ENCODE measurements at places on chromosomes 1 and 21.

GRCh38 chr1:36622741-36623648 is 140.3 kb upstream of the CSF3R start:
- H3K4me3 ChIP-seq, result no peak overlapping the region
- no peaks in the 10 kb centered on the region for H3K4me1 ChIP-seq
- DNase-seq, result no peak
- no peaks in the 10 kb centered on the region for H3K27me3 ChIP-seq
- no peaks in the 10 kb centered on the region for H3K36me3 ChIP-seq

GRCh38 chr1:95223110-95223509 is 10.9 kb upstream of the RWDD3 start:
- H3K27me3 ChIP-seq, result no peaks in the 10 kb centered on the region
- no peak overlapping the region for H3K4me3 ChIP-seq
- no peaks in the 10 kb centered on the region for H3K4me1 ChIP-seq
- H3K27ac ChIP-seq, result no peak overlapping the region

GRCh38 chr1:218817691-218818465 is 355.8 kb upstream of the LYPLAL1 start:
- no peaks in the 10 kb centered on the region for H3K4me1 ChIP-seq
- H3K36me3 ChIP-seq, result no peaks in the 10 kb centered on the region
- H3K27ac ChIP-seq, result no peak overlapping the region
- no peak for DNase-seq
- no peak overlapping the region for H3K4me3 ChIP-seq

GRCh38 chr1:99645203-99645602 is 710 bp upstream of the PALMD start:
- peak overlapping the region; percentile 93 for H3K27ac ChIP-seq
- H3K4me3 ChIP-seq, result peak overlapping the region; percentile 41
- no peaks in the 10 kb centered on the region for H3K36me3 ChIP-seq
- H3K4me1 ChIP-seq, result no peaks in the 10 kb centered on the region
- no peaks in the 10 kb centered on the region for H3K27me3 ChIP-seq

GRCh38 chr1:206581571-206581981 is 30.7 kb downstream of the EIF2D start:
- no peak overlapping the region for H3K4me3 ChIP-seq
- no peaks in the 10 kb centered on the region for H3K36me3 ChIP-seq
- H3K4me1 ChIP-seq, result no peaks in the 10 kb centered on the region
- no peak overlapping the region for H3K27ac ChIP-seq
- no peaks in the 10 kb centered on the region for H3K27me3 ChIP-seq
- DNase-seq, result no peak

DNA sequence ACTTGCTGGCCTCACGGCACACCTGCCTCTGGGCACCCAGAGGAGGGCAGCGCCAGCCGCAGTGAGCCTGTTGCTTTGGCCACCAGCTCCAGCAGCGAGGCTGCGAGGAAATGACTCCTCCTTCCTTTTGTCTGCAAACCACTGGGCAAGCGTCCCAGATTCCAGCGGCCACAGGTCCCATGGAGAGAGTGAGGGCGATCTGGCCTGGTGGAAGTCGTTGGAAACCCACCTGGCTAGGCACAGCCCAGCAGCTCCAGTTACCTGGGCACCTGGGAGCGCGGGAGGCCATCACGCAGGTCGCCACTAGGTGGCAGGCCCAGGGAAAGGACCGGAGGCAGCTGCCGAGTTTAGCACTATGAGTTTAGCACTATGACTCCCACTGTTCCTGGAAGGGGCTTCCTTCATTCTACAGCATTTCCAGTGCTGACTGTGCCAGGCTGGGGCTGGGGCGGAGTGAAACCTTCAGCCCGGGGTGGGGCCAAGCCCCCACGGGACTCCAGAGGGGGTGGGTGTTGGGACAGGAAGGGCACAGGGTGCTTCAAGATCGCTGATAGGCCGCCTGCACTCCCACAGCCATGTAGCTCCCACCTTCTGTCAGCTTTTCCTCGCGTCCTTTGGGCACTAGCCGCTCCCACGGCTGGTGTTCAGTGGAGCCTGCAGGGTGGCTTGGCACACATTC is 1.1 kb upstream of the ESPN start:
- no peaks in the 10 kb centered on the region for H3K36me3 ChIP-seq
- peaks cover 52% of the 10 kb centered on the region for H3K27me3 ChIP-seq
- H3K4me1 ChIP-seq, result peaks cover 20% of the 10 kb centered on the region

DNA sequence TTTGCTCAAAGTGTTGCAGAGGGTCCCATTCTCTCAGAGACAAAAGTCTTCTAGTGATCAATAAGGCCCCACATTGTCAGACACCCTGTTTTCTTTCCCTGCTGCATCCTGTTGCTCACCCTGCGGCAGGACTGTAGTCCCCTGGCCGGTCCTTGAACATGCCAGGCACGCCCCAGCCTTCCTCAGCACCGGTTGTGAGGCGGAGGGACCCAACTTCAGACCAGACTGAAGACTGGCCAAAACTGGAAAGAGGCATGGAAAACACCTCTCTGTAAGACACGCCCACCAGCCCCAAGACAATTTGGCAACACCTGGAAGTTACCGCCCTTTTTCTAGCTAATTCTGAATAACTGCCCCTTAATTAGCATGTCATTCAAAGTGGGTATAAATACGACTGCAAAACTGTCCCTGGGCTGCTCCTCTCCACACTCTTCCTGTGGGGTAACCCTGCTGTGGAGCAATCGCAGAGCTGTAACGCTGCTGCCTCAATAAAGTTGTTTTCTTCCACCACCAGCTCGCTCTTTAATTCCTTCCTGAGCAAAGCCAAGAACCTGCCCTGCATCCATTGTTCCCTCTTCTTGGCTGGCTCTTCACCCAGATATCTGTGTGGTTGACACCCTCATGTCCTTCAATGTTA is 23.8 kb downstream of the PLA2G2A start:
- H3K36me3 ChIP-seq, result no peaks in the 10 kb centered on the region
- no peak overlapping the region for H3K27ac ChIP-seq
- no peak overlapping the region for H3K4me3 ChIP-seq
- DNase-seq, result no peak
- no peaks in the 10 kb centered on the region for H3K4me1 ChIP-seq

GRCh38 chr1:23646091-23646490 is 45.5 kb upstream of the RPL11 start:
- no peaks in the 10 kb centered on the region for H3K4me1 ChIP-seq
- no peak overlapping the region for H3K4me3 ChIP-seq
- H3K27ac ChIP-seq, result no peak overlapping the region
- H3K36me3 ChIP-seq, result no peaks in the 10 kb centered on the region

DNA sequence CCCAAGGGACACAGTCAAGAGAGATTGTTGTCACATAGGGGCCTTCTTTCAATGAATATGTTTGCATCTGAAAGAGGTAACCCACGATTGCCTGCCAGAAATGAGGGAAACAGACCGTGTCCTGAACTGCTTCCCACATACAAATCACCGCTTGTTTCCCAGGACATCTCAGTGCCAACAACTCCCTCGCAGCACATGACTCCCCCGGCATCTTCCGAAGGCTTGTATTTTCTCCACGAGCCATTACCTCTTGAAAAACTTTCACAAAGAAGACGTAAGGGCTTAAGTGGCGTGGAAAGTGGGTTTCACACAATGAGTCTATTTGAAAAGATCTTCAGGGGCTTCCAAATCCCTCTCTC is 31.6 kb upstream of the PDE9A start:
- no peak for DNase-seq
- H3K27ac ChIP-seq, result peak overlapping the region; percentile 55
- H3K4me1 ChIP-seq, result no peaks in the 10 kb centered on the region
- no peak overlapping the region for H3K4me3 ChIP-seq
- H3K27me3 ChIP-seq, result peaks cover 5% of the 10 kb centered on the region

GRCh38 chr1:175178056-175178455 is 14.5 kb downstream of the KIAA0040 start:
- H3K27ac ChIP-seq, result peak overlapping the region; percentile 60
- no peak overlapping the region for H3K4me3 ChIP-seq
- DNase-seq, result no peak

- H3K36me3 ChIP-seq, result no peaks in the 10 kb centered on the region
- no peak overlapping the region for H3K27ac ChIP-seq
- no peaks in the 10 kb centered on the region for H3K4me1 ChIP-seq
These were observed 22.5 kb upstream of the DMBX1 start for GRCh38 chr1:46467183-46467504.

DNA sequence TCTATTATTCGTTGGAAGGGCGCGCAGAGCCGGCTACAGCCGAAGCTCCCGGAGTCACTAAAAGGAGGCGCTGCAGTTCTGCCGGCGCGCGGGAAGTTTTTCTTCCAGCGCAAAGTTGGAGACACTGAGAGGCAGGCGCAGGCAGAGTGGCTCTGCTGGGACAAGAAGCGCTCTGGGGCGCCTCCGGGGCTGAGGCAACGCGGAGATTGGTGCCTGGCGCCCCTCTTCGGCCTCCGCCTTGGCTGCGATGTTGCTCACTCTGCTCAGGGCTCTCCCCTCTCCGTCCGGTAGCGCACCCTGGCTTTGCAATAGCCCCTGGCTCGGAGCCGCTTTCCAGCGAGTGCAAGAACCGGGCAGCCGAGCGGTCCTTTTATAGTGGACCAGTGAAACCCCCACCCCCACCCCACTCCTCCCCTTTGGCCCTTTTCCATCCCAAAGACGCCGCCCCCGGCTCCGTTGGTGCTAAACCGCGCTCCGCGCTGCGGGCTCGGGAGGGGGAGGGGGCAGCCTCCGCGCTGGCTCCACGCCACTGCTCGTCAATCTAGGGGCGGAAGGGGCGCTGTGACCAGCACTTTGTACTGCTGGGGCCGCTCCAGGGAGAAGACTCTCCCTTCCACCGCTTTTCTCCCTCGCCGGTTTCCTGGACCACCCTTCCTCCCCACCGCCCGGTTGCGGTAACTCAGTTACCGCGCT is at the start of gene ADAMTS1:
TSS of gene ADAMTS1 (minus strand) at position 344 of the 693 bp plus-strand sequence. CDS start 455 bp downstream, outside the sequence.
- H3K27ac ChIP-seq, result peak within 1 kb of the TSS; percentile 85
- peak within 1 kb of the TSS; percentile 69 for H3K4me3 ChIP-seq
- H3K27me3 ChIP-seq, result no peaks in the 10 kb centered on the region
- no peaks in the 10 kb centered on the region for H3K4me1 ChIP-seq
- H3K36me3 ChIP-seq, result no peaks in the 10 kb centered on the region

- no peaks in the 10 kb centered on the region for H3K27me3 ChIP-seq
- DNase-seq, result no peak
- H3K4me1 ChIP-seq, result no peaks in the 10 kb centered on the region
- H3K36me3 ChIP-seq, result no peaks in the 10 kb centered on the region
- no peak overlapping the region for H3K4me3 ChIP-seq
These were observed 107.5 kb downstream of the GDAP2 start for GRCh38 chr1:117821774-117822482.

DNA sequence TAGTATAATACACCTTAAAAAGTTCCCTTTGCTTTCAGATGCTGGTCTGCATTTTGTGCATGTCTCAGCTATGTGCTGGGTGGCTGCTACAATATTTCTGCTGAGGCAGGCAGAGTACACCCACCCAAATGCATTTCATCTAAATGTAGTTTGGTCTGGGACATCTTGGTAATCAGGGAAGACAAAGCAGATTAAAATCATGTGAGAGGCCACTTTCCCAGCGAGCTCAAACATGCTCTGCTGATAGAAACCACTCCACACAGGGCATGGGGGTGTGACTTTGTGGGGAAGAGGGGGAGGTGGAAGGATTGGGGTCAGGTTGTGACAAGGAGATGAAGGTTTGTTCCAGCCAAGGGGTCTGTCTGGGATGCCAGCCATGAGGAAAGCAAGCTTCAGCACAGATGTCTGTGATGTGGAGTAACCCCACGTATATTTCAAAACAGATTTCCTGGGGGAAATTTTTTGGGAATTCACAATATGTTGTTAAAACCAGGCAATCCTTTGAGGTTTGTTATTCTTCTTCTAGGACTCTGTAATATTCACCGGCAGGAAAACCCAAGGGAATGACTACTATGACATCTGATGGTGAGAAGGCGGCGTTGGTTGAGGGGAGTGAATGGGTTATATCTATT is 255.1 kb upstream of the FGGY start:
- no peaks in the 10 kb centered on the region for H3K4me1 ChIP-seq
- peak; percentile 63 for DNase-seq
- no peaks in the 10 kb centered on the region for H3K36me3 ChIP-seq
- H3K27ac ChIP-seq, result peak overlapping the region; percentile 70
- H3K4me3 ChIP-seq, result no peak overlapping the region

- H3K4me3 ChIP-seq, result no peak overlapping the region
- H3K27me3 ChIP-seq, result no peaks in the 10 kb centered on the region
- no peak for DNase-seq
- no peaks in the 10 kb centered on the region for H3K4me1 ChIP-seq
- H3K36me3 ChIP-seq, result no peaks in the 10 kb centered on the region
These were observed 156.3 kb downstream of the LYPLAL1 start for GRCh38 chr1:219330001-219330400.

DNA sequence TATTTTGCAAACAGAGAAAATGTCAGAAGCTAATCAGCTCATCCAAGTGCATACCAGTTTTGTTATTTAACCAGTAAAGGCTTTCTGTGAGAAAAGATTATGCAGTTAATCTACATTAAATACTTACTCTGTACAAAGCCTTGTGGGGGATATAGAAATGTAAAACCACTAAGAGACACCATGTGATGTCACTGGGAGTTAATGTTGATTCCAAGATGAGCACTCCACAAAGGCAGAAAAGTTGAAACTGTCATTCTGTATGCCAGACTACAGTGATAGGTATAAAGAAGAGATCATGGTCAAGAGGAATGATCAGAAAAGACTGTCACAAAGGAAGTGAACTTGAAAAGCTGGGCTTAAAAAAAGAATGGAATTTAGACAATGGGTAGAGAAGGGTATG is 100.3 kb upstream of the SGIP1 start:
- no peaks in the 10 kb centered on the region for H3K36me3 ChIP-seq
- no peaks in the 10 kb centered on the region for H3K4me1 ChIP-seq
- no peak for DNase-seq

DNA sequence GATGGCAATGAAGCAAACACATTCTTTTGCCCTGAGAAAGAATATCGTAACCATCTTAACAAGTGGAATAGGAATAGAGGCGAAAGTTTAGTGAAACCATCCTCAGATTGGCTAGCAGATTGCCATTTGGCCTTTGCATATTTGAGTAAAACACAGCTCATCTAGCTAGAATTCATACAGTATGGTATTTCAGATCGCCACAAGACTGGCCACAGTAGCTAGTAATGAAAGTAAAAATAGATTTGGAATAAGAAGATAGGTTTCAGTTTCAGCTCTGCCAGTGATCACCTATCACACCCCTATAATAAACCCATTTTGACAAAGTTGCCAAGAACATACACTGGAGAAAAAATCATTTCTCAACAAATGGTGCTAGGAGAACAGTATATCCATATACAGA is 294.9 kb downstream of the LRRIQ3 start:
- no peak overlapping the region for H3K4me3 ChIP-seq
- no peak overlapping the region for H3K27ac ChIP-seq
- H3K4me1 ChIP-seq, result no peaks in the 10 kb centered on the region

DNA sequence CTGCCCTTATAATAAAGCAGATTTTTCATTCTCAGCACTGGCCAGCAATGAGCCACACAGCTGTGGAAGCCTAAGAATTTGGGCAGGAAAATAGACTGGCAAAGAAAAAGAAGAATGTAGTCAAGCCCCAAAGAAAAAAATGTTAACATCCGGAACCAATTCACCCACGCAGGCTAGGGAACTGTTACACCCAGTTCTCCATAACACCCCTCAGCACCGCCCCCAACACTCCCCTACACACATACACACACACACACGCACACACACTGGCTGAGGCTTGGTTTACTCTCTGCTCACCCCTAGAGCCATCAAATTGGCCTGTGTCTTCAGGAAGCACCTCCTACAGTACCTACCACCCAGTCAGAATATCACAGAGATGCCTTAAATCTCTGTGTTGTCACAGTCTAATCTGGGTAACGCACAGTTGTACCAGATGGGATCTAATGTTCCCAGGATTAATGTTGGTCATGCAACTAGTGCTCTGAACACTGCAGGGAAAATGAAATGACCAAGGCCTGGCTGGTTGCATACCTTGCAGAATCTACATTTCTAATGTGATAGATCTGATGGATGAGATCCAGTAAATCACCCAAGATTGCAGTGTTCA is 14.5 kb downstream of the TBX15 start:
- no peak for DNase-seq
- no peaks in the 10 kb centered on the region for H3K27me3 ChIP-seq
- H3K36me3 ChIP-seq, result no peaks in the 10 kb centered on the region
- H3K4me3 ChIP-seq, result peak overlapping the region; percentile 11
- H3K27ac ChIP-seq, result peak overlapping the region; percentile 55
- no peaks in the 10 kb centered on the region for H3K4me1 ChIP-seq

Data from breast epithelium (tissue), 4 donors.